ENCODE measurements at places on chromosomes 4 and X. TPM values are rescaled to one million over a fixed set of nuclear protein-coding genes. Genes with fewer than 3 reads are reported as not detected.

DNA sequence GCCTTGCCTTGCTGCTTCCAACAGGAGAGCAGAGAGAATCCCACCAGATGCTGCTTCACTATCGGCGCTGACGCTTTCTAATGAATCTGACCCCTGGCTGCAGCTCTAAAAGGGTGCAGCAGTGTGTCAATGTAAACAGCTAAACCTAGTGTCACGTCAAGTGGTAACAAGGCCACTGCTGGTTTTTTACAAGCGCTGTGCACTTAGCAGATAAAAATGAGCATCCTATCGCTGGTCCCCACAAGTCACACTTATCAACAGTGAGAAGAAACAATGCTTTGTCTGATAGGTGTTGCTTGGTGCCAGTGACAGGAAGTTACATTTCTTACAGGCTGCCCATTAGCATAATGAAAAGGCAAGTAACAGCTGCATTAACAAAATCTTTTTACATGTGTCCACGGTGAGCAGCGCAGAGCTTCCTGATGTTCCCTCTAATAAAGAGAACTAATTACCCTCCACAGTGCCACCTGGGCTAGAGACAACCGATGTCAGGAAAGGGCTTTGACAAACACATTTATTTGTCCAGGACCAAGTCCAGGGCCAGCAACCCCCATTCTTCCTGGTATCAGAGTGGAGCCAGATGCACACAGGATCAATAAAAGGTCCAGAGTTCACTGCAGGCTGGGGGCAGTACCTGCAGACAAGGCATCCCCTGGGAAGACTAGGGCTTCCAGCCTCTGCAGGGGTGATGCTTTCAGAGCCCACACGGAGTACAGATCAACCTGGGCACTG, 176.0 kb downstream of the MGST2 start:
- DNase-seq = no peak

Gene HSD17B13
- 0.53 TPM for polyA plus RNA-seq

DNA sequence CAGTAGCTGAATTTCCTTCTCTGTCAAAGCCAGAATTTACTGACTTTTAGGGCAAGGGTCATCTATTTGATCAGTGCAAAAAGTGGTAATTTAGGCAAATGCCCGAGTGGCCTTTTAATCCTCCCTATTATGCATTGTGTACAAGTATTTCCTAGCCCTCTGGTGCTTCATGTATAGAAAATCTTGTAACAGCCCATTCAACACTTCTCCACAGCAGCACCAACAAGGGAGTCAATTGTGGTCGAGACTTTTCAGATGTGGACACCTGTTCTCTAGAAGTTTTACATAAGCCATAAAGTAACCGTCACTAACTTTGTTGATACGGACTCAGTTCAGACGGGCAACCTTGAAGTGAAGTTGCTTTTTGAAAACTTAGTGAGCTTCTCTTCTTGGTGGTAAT, 50.9 kb upstream of the FHDC1 start:
- no peak for DNase-seq

GRCh38 chr4:46894826-46895225, 14.2 kb downstream of the COX7B2 start:
- no peak for DNase-seq
